ENCODE measurements at places on chromosomes 16 and 17.

DNA sequence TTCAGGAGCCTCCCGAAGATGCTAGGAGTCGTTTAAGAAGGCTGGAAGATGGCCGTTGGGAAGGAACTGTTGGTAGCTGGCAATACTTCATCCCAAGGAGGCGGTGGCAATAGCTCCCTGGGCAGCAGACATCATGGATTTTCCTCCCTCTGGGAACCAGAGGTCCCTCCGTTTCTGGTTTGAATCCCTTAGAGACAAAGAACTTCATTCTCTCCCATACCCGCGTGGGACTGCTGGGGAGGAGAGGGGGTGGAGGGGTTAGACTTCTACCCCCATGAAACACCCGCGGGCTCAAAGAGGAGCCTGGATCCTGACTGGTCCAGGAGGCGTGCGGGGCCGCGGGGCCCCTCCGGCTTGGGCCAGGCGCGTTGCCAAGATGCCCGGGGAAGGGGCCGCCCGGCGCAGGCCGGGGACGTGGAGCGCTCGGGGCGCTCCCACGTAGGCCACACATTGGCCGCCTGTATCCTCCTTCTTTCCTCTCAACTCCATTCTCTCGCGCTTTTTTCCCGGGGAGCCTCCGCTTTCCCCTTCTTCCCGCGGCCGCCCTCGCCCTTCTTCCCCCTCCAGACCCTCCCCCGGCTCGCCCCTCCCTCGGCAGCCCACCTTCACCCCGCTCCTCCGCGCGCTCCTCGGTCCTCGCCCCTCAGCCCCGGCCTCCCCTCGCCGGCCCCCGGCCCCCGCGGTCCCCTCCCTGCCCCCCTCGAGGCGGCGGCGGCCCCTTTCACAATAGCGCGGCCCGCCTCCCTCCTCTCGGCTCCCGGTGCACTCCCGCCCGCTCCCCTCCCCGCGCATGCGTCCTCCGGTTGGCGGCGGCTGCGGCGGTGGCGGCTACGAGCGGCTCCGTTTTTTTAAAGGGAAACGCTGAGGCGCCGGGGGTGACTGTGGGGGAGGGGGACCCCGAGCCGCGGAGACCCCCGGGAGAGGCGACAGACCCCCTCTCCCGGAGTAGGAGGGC is at the start of gene MSL1:
Gene MSL1, plus strand, starts transcription at position 791 of the 955 bp plus-strand sequence. CDS start 642 bp downstream, outside the sequence.
- peak; percentile 51 for DNase-seq

DNA sequence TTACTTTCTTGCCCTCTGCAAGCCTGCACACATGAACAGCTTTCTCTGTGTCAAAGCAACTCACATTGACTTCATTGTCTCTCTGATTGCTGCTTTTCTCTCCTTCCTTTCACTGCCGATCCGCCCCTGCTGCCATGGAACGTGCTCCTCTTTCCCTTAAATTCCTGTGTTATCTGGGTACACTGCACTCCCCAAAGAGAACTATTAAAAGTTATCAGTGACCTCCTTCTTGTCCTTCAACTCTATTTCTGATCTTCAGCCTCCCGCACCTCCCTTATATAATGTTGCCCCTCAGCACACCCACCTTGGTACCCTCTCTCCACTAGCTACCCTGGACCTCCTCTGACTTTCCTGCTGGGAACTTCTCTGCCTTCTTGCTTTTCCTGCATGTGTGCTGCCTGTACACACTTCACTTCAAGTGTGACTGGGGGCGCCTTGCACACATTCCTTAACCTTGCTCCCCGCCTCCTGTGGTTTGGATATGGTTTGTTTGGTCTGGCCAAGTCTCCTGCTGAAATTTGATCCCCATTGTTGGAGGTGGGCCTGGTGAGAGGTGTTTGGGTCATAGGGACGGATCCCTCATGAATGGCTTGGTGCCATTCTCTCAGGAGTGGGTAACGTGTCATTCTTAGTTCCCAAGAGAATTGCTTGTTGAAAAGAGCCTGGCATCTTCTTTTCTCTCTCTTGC is 26.7 kb upstream of the PMP22 start:
- no peak for DNase-seq

DNA sequence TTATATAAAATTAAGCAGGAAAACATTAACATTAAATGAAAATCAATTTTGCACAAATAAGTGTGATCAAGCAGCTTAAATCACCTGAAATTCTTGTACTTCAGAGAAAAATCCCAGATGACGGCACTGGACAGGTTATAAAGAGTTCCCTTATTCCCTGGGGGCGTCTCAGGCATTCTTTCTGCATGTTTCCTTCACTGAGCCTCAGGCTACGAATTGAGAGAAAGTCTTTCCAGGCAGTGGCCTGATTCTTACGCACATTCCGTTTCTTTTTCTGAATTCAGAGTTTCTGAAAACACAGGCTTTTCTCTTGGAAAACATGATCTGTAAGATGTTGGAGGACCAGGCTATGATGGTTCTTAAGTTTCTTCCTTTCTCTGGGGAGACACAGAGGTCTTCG is 22.1 kb upstream of the PITPNM3 start:
- DNase-seq: no peak

DNA sequence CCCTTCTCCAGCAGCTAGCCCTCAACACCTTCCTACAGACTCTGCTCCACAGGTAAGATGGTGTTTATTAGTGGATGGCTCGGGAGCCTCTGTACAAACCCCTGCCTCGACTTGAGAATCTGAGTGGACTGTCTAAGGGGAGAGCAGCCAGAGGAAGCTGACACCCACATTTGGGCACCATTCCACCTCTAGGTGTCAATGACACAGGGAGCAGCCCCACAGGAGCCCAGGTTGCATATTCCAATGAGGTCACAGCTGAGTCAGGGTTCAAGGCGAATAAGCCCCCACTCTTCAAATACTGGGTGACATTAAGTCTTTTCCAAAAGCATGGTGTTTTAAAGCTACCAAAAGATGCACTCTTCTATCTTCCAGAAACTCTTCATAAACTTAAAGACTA is 31.9 kb downstream of the RANBP10 start:
- DNase-seq: no peak

DNA sequence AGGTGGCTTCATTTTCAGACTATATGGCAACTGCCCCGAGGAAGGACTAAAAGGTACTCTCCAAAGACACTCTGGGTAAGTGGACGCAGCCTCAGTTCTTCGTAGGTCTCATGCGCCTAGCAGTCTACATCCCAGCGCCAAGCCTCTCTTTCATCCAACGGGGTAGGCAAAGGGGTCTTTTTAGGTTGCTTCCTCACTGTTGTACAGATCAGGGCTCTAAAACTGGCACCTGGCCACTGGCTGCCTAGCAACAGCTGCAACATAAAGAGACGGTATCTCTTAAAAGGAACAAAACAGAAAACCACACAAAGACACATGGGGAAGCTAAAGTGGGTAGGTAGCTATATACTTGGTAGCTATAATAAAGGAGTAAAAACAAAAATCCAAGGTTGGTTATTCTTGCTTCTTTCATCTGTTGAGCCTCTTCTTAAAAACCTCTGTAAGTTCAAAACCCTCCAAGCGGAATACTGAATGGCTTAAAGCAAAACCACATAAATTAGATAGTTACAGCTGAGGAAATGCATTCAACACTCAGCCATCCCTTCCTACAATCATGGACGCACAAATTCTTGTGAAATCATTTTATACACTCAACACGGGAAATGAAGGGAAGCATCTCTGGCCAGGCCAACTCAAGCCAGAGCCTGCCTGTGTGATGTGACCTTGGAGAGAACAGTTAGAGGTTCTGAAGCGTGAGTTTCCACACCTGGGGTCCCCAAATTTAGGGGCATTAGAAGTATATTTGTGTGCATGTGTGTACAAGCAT is 22.7 kb downstream of the CYTH1 start:
- DNase-seq: peak; percentile 63

DNA sequence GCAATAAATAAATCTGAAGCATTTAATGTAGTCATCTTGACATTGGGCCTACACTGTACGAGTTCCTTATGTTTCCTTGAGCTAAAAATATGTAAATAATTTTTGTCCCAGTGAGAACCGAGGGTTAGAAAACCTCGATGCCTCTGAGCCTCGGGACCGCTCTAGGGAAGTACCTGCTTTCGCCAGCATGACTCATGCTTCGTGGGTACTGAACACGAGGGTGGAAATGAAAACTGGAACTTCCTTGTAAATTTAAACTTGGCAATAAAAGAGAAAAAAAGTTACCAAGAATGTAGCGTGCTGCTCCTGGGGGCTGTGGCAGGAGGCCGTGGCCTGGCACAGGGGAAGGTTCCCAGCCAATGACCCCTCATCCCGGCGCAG is 74.1 kb downstream of the SOCS1 start:
- DNase-seq: no peak

- no peak for DNase-seq
Measured at GRCh38 chr16:74771656-74772315, 2.8 kb downstream of the FA2H start.

- no peak for DNase-seq
Measured at GRCh38 chr17:4326112-4326511, 40.4 kb downstream of the UBE2G1 start.

- no peak for DNase-seq
Measured at GRCh38 chr17:13425390-13425789, 176.3 kb downstream of the HS3ST3A1 start.

- no peak for DNase-seq
Measured at GRCh38 chr17:39927929-39928857, 661 bp downstream of the LRRC3C start.

DNA sequence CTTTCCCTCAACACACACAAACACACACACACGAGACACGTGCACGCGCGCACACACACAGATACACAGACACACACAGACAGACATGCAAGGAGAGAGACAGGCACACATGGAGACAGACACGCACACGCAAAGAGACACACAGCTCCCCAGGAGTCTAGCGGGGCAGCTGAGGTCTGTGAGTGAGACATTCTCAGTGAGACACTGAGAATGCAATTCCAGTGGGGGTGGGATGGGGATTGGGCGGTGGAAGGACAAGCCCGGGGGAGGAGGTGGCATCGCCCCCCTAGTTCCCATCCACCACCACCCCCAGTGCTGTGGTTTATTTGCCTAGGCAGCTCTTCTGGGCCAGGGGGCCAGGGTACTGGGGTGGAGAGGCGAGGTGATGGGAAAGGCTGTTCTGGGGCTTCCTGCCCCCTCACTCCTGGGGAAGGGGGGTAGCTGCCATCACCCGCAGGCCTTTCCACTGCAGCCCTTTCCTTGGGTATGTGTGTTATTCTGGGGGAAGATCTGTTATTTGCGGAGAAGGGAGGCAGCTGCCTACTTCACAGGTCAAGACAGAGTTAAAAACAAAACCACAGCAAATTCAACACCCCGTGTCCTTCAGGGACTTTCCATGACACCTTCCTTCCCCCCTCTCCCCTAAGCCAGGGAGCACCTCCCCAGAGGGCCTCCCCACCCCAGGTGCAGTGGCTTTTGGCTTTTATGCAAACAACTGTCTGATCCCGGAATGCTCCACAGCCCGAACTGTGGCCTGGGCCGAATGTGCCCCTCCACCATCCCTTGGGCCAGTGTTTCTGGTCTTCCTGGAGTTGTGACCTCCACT is 18.0 kb downstream of the GRB7 start:
- DNase-seq: no peak

DNA sequence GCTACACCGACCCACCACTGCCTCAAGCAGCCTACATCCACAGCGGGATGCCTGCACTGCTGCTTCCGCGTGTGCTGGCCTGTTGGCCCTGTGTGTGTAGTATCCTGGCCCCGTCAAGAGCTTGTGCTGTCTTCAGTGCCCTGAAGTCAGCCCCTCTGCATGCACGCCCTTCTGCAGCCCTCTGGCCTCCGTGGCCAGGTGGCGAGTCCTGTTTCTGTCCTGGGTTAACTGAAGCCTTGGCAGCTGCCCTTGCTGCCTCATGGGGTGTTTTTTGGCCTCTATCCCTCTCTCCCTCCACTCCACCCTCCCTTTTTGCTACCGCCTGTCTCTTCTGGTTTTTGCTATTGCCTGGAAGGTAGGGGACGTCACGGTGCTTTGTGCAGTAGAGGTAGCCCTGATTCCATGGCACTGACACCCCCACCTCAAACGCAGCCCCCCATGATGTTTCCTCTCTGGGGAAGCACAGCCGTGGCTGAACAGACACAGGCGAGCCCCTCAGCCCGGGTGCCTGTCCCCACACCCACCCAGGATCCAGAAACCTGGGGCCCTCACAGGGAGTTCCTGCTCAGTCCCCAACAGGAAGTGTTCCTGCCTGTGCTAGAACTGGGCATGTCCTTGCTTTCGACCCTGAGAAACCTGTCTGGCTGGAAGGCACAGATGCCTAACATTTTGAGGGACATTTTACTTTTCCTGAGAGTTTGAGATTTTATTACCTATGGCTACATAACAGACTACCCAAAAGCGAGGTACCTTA is 18.8 kb upstream of the AMZ2 start:
- DNase-seq: no peak

- no peak for DNase-seq
Measured at GRCh38 chr17:3804503-3804931, 3.5 kb upstream of the ITGAE start.

DNA sequence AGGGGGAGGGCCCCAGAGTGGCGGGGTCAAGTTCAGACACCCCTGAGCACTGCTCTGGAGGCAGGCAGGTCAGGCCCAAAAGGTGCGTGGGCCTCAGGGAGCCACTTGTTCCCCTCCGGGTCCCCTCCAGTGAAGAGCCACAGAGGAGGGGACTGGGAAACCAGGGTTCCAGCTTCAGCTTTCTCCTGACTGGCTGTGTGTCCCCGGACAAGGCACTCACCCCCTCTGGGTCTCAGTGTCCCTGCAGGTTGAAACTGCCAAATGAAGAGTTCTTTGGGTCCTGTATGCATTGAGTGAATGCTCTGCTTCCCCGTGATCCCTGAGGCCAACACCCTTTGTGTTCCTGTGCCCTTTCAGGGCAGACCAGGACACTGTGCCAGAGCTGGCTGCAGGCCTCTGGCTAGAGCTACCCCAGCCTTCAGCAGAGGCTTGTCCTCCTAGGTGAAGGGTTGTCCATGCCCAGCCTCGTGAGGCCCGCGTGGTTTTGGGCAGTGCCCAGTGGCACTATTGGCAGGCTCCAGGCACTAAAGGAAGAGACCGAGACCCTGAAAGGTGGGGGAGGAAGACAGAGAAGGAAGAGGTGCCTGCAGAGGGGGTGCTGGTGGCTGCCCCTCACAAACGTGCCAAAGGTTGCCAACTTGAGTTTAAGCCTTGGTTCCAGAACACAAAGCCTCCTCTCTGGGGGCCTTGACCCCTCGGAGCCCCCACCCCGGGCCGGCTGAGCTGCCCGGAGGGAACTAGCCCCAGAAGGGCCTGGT is 13.3 kb upstream of the WNT3 start:
- DNase-seq: no peak

GRCh38 chr16:69787883-69788282 is 25.8 kb downstream of the WWP2 start:
- DNase-seq: no peak

DNA sequence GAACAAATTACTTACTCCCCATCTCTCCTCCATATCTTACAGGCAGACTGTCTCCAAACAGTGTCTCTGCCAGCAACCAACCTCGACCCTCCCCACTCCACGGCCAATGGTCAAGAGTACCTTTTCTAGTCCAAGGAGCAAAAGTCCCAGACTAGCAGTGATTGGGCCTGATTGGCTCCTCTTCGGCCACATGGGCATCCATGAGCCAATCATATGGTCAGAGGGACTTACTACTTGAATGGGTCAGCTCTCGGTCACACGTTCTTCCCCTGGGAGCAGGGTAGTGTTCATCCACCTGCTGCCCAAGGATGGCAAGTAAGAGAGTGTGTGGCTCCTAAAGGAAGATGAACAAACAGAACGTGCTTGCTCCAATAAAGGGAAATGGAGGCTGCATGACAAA is 84.6 kb downstream of the C16orf78 start:
- no peak for DNase-seq

- peak; percentile 71 for DNase-seq
Measured at GRCh38 chr17:67585077-67585602, 132.6 kb upstream of the NOL11 start.

GRCh38 chr17:72826602-72827001 is 265.9 kb downstream of the SLC39A11 start:
- no peak for DNase-seq

GRCh38 chr17:68293490-68294195 is 2.3 kb downstream of the ARSG start:
- DNase-seq: peak; percentile 52

- DNase-seq: no peak
Measured at GRCh38 chr17:73814075-73814474, 169.8 kb upstream of the SDK2 start.
